Activated naive CD4-positive, alpha-beta T cell treated with anti-CD3 and anti-CD28 coated beads for 36 hours (primary cell): ENCODE measurements at places on chromosomes 16 and 17.

GRCh38 chr17:16106161-16106891 is 106.7 kb downstream of the TTC19 start:
- DNase-seq = no peak

- DNase-seq = no peak
Measured at GRCh38 chr17:68847711-68848110, 107.5 kb downstream of the ABCA8 start.

- DNase-seq = no peak
Measured at GRCh38 chr16:70151391-70151790, 22.2 kb upstream of the CLEC18C start.

DNA sequence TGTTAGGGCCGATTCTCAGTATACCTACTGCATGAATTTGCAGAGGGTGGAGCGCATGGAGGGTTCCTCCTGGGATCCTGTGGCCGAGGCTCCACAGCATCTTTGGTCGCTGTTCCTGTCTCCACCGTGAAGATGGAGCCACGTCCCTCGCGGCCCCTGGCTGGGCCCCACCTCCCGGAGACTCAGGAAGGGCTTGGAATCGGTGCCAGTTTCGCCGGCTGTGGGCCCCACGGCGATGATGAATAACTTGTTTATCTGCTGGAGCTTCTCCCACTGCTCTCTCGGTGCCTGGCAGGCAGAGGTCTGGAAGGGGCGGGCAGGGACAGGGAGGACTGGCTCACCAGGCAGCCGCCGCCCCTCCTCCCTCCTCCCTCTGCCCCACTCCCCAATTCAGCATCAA is 8.1 kb downstream of the SLC5A11 start:
- no peak for DNase-seq

- DNase-seq = no peak
Measured at GRCh38 chr17:17540278-17540906, 44.2 kb upstream of the RASD1 start.

DNA sequence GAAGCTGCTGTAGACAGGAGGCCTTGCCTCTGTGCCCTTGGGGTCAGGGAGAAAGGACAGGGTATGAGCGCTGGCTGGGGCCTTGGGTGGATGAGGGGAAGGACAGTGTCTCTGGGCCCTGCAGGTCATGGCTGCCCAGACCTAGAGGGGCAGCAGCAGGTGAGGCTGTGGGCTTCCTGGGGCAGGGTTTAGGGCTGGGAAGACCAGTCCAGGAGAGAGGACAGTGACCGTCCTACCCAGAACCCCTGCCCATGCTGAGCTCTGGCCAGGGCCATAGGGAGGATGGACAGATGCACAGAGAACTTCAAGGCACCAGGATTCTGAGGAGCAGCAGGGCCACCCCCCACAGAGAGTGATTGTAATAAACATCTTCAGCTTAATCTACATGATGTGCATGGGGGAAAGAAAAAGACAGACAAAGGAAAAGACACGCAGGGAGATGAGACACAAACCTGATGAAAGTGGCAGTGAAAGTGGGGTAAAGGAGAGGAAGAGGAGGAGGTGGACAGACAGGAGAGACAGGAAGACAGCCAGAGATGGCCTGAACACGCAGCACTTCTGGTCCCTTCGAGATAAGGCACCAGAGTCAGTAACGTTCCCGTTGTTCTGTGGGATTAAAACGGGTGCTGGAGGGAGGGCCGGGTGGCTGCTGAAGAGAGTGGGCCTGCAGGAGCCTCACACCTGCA is 17.5 kb downstream of the FLOT2 start:
- no peak for DNase-seq

DNA sequence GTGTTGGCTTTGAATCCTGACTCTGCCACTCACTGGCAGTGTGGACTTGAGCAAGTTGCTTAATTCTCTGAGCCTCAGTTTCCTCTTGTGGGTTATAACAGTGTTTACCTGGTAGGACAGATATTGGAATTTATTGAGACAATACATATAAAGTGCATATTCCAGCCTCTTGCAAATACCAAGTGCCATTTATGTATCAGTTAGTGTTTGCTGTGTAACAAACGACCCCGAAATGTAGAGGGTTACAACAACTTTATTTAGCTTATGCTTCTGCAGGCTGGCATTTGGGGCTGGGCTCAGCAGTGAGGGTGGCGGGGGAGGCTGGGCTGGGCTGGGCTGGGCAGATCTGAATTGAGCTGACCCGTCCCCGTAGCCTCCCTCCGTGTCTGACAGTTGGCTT is 42.4 kb upstream of the IL21R start:
- DNase-seq = no peak

- DNase-seq = peak; percentile 62
Measured at GRCh38 chr17:58577696-58578095, 63.3 kb upstream of the MTMR4 start.

GRCh38 chr16:55434000-55434399 is 45.0 kb upstream of the MMP2 start:
- no peak for DNase-seq

- DNase-seq = no peak
Measured at GRCh38 chr16:67259705-67260104, 10.9 kb downstream of the SLC9A5 start.

DNA sequence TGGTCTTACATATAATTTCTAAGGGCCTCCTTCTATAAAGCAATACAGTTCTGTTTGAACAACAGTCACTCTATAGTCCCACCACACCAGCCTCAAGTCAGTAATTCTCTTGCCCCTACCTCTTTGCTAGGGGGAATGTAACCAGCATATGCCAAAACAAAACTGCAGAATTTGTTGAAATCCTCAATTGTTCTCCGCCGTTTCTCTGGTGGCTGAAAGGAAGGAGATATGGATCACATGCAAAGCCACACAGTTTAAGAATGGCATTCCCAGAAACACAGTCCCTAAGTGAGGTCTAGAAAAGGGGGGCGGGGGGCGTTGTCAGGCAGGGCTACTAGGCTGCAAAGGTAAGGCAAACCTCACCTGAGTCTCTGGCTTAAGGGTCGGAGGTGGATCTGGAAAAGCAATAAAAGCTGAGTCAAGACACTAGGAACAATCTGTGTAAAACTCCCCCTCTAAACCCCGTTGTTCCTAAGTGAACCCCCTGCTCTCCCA is 1.9 kb downstream of the PHF23 start:
- DNase-seq = no peak

- DNase-seq = no peak
Measured at GRCh38 chr17:82862737-82863382, 23.0 kb upstream of the ZNF750 start.

GRCh38 chr17:10031127-10031526 is 126.1 kb upstream of the RCVRN start:
- no peak for DNase-seq

- DNase-seq = no peak
Measured at GRCh38 chr17:40548491-40548981, 16.7 kb downstream of the CCR7 start.

DNA sequence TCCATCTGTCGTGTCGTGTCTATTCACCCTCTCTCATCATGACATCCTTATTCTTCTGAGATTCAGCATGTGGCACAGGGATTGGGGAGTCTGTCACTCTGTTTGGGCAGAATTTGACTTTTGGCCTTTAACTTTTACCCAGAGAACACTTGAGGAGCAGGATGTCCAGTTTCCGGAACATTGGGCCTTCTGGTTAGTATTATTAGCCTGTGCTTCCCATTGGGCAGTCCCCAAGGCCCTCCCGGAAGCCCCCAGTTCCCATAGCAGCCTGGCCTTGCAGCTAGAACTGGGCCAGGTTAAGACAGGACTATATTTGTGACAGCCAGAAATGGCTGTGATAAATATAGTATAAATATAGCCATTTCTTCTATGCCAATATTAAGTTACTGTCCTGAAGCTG is 9.6 kb downstream of the SCN4A start:
- no peak for DNase-seq

- DNase-seq = peak; percentile 89
Measured at GRCh38 chr17:82414548-82415281, 3.4 kb upstream of the HEXD start.

DNA sequence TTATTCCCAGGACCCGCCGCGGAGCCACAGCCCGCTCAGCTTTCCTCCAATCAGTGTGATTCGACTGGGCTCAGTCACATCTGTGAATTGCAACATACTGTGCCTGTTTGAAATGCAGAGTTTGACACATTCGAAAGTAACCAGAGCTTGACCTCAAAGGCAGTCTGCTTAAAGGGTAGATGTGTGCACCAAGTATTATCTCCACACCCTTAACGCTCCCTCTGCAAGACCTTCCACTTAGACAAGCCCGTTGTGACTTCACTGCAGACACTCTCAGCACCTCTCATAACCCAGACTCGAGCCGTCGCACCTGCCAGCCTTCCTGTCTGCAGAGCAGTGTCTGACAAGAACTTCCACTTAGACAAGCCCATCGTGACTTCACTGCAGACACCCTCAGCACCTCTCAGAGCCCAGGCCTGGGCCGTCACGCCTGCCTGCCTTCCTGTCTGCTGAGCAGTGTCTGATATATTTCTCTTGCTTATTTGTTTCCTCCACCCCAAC is 3.7 kb downstream of the KLHDC4 start:
- no peak for DNase-seq

DNA sequence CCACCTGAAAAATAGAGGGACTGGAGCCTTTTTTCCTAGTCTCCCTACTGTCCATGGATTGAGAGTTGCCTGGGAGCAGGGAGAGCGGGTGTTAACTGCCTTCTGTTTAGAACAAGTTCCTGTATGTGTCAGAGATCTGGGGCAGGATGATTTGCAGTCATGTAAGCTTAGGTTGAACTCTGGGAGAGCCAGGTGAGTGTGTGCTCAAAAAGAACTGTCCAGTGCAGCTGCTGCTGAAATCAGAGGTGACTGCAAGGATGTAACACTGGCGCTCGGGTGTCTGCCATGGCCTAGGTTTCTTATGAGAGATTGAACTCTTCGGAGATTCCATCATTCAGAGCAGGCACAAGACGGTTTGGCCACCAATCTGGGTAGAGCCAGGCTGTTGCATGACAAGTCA is 432.5 kb downstream of the CDH13 start:
- no peak for DNase-seq

- peak; percentile 21 for DNase-seq
Measured at GRCh38 chr16:81928975-81929374, 82.3 kb downstream of the SDR42E1 start.

GRCh38 chr16:62565706-62566105 is 529.5 kb upstream of the CDH8 start:
- DNase-seq = no peak

DNA sequence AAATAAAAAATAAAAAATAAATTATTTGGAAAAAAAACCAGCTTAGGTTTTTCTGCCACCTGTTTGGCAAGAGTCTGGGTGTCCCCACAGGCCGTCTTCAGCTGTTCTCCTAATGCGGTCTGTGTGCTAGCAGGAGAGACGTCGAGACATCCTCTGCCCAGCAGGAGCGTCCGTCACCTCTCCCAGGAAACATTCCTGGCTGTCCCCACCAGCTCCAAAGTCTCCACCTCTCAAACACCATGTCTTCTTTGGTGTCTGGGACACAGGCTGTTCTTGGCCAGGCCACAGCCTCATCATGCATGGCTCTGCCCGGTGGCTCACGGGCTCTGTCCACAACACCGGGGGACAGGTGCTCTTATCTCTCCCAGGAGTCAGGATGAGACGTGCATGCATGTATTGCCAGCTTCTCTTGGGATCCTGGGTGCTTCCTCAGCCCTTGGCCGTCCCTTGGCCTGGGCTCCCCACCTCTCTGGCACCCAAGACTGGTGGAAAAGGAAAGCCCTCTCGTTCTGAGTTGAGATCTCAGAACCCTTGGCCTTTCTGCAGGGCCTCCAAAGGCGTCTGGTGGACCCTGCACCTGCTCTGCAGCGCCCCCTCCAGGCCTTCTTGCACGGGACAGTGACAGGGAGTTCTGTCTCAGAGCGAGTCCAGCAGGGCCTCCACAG is 84.9 kb upstream of the CBX4 start:
- DNase-seq = peak; percentile 74

- DNase-seq = no peak
Measured at GRCh38 chr17:28086519-28086918, 44.0 kb downstream of the NLK start.

DNA sequence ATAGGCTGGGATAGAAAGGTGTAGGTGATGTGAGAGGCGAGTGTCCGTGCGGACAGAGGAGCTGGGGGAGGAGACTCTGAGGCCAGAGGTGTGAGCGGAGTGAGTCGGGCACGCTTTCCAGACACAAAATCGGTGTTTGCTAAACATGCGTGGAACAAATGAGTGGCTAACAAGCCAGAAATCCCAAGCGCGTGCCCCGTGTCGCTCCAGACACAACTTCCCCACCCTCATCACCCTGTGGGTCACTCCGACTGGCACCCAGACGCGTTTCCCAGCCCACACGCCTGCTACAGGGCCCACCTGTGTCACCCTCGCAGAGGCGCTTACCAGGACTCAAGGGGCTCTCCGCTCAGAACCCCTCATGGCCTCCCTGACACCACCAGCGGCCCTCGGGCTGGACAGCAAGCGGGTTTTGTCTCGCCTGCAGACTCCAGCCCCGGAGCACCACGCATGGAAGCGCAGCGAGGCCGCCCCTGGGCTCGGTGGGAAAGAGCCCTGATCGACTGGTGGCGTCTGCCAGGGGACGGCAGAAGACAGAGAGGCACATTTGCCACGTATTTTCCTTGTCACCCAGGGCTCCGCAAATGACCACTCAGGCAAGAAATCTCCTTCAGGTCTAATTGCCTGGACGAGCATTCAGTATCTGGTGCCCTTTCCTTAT is 6.0 kb upstream of the RPH3AL start:
- no peak for DNase-seq

- no peak for DNase-seq
Measured at GRCh38 chr17:44097110-44097958, 26.1 kb downstream of the HDAC5 start.

GRCh38 chr17:50834429-50835300 is 721 bp upstream of the WFIKKN2 start:
- no peak for DNase-seq

GRCh38 chr17:1362065-1362848 is 37.8 kb downstream of the YWHAE start:
- peak; percentile 35 for DNase-seq

DNA sequence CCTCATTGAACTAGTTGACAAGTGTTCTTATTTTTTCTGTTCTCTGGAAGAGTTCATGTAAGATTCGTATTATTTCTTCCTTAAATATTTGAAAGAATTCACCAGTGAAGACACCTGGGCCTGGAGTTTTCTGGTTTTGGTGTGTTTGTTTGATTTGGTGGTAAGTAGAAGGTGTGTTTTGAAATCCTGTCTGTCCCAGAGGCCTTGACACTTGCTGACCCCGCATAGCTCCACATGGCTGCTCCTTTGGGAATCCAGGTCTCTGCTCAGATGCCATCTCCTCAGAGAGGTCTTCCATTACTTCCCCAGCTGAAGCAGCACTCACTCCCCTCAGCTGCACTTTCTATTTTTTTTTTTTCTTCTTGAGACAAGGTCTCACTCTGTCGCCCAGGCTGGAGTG is 5.7 kb upstream of the NUP93 start:
- no peak for DNase-seq

- no peak for DNase-seq
Measured at GRCh38 chr17:52134641-52135040, 23.9 kb downstream of the CA10 start.

GRCh38 chr17:72175263-72175662 is 54.4 kb downstream of the SOX9 start:
- no peak for DNase-seq

GRCh38 chr16:29982560-29983419 is 9.1 kb downstream of the TAOK2 start:
- no peak for DNase-seq

GRCh38 chr16:62712566-62712965 is 676.3 kb upstream of the CDH8 start:
- DNase-seq = no peak
